ENCODE measurements at places on chromosomes 16 and 17. TPM values are rescaled to one million over a fixed set of nuclear protein-coding genes. Genes with fewer than 3 reads are reported as not detected.

DNA sequence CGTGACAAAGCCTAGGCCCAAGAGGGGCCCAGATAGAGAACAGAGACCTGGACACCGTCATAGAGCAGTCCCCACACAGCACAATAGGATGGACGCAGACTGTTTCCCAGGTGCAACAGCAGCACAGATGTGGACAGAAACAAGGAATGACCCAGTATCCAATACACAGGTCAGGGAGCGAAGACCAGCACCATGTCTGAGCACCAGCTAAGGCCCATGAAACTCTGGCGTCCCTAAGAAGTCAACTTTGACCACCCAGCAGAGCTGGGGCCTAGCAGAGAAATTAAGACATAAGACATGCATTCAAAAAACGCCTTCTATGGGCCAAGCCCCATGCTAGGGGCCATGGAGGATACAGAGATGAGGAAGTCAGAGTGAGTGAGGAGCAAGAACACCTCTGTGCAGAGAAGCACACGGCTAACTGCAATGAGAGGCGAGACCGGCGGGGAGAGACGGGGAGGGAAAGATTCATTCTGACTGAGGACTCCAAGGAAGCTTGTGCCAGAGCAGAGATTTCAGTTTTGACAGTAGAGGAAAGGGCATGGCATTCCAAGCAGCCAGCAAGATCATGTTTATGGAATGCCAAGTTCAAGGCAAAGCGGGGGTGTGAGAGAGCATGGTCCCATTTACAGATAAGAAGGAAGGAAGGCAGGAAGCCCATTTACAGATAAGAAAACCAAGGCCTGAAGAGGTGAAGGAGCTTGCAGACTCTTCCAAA is 50.8 kb downstream of the PITPNM3 start:
- no peak for DNase-seq
- H3K27me3 ChIP-seq, result no peaks in the 10 kb centered on the region
- H3K4me3 ChIP-seq, result no peak overlapping the region

GRCh38 chr16:7182510-7183109 is 150.0 kb upstream of the RBFOX1 start:
- H3K4me1 ChIP-seq, result no peaks in the 10 kb centered on the region
- no peaks in the 10 kb centered on the region for H3K36me3 ChIP-seq
- DNase-seq, result no peak
- no peak overlapping the region for H3K4me3 ChIP-seq
- no peaks in the 10 kb centered on the region for H3K27me3 ChIP-seq
- H3K27ac ChIP-seq, result no peak overlapping the region

- H3K4me1 ChIP-seq, result peaks cover 82% of the 10 kb centered on the region
- H3K27me3 ChIP-seq, result no peaks in the 10 kb centered on the region
- DNase-seq, result no peak
- peak overlapping the region; percentile 67 for H3K27ac ChIP-seq
- H3K36me3 ChIP-seq, result no peaks in the 10 kb centered on the region
These were observed 39.2 kb downstream of the KSR1 start for GRCh38 chr17:27495460-27495859.

- no peak overlapping the region for H3K27ac ChIP-seq
- no peak for DNase-seq
- H3K4me3 ChIP-seq, result no peak overlapping the region
These were observed 12.7 kb upstream of the ANKFY1 start for GRCh38 chr17:4276514-4276913.

- no peak overlapping the region for H3K4me3 ChIP-seq
- H3K4me1 ChIP-seq, result peaks cover 16% of the 10 kb centered on the region
- H3K27ac ChIP-seq, result no peak overlapping the region
These were observed 3.7 kb downstream of the TEPSIN start for GRCh38 chr17:81234940-81235821.

GRCh38 chr17:68443972-68444464 is 13.3 kb downstream of the WIPI1 start:
- no peaks in the 10 kb centered on the region for H3K27me3 ChIP-seq
- peak overlapping the region; percentile 39 for H3K27ac ChIP-seq
- H3K36me3 ChIP-seq, result peaks cover under 1% of the 10 kb centered on the region

DNA sequence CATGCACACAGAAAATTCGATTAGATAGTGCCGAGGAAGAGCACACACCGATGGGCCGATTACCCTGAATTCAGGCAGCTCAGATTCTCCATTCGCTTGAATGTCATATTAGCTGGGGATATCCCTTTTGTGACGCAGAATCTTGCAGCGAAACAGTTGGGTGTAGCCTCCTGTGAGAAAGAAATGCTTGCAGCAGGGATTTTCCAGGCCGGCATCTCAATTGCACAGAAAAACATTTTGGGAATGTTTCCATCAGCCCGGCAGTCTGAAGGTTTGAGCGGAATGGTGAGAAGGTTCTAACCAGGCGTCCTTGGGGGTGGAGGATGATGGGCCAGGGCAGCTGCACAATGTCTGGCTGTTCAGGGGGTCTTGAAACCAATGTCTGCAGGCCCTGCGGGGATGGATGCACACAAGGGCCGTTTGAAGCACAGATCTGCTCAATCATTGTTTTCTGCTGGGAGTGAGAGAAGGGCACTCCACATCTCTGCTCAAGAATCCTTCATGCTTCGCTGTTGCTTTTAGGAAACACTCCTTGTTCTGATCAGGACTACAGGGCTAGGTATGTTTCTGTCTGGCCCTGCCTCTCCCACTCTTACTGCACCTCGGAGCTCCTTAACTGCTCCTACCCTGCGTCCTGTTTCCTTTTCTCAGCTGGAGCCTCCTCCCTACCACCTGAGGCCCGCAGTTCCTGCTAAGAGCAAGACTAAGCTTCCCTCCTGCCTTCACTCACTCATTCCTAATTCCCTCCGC is 94.6 kb downstream of the CMIP start:
- H3K36me3 ChIP-seq, result no peaks in the 10 kb centered on the region
- no peaks in the 10 kb centered on the region for H3K4me1 ChIP-seq
- H3K27me3 ChIP-seq, result no peaks in the 10 kb centered on the region
- DNase-seq, result no peak
- no peak overlapping the region for H3K27ac ChIP-seq

DNA sequence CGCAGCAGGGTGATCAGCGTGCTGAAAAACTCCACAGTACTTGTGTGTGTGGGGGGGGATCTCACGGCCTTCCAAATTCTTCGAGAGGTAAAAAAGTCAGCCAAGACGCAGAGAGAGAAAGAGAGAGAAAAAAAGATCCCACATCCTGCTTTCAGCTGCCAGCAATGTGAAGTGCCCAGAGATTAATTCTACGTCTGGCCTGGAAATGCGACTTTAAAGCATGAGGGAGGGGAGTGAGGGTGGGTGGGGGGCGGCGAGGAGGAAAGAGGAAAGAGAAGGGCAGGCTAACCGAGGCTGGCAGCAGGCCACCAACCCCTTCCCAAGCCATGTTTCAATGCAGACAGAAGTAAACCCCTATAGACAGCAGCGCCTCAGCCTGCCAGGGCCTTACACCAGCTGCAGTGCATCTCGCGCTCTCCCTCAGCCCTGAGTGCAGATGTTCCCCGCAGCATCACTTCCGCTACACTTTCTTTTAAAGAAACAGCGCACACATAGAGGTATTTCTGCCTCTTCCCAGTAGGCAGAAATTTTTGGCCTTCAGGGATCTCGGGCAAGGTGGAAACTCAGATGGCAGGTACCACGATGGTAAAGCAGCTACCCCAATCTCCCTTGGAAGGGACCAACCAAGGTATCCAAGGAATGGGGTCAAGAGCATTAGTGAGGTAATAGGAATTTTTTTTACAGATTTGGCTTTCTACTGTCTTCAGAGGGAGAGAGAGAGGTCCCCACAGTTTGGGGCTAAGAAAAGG is 87.8 kb downstream of the SMG6 start:
- no peak overlapping the region for H3K4me3 ChIP-seq
- no peaks in the 10 kb centered on the region for H3K27me3 ChIP-seq
- peak; percentile 47 for DNase-seq
- peaks cover 66% of the 10 kb centered on the region for H3K4me1 ChIP-seq

- no peak for DNase-seq
- H3K4me1 ChIP-seq, result no peaks in the 10 kb centered on the region
- H3K36me3 ChIP-seq, result no peaks in the 10 kb centered on the region
- H3K4me3 ChIP-seq, result no peak overlapping the region
- H3K27ac ChIP-seq, result no peak overlapping the region
These were observed 12.4 kb downstream of the TEX14 start for GRCh38 chr17:58679263-58680037.

GRCh38 chr16:4261557-4262172 is 11.2 kb downstream of the TFAP4 start:
- DNase-seq, result no peak
- no peak overlapping the region for H3K27ac ChIP-seq
- no peaks in the 10 kb centered on the region for H3K27me3 ChIP-seq
- H3K36me3 ChIP-seq, result peaks cover 52% of the 10 kb centered on the region
- no peaks in the 10 kb centered on the region for H3K4me1 ChIP-seq

GRCh38 chr17:63423963-63424362 is 22.1 kb downstream of the CYB561 start:
- H3K4me1 ChIP-seq, result no peaks in the 10 kb centered on the region
- H3K27ac ChIP-seq, result peak overlapping the region; percentile 53
- no peak overlapping the region for H3K4me3 ChIP-seq
- H3K36me3 ChIP-seq, result no peaks in the 10 kb centered on the region
- no peaks in the 10 kb centered on the region for H3K27me3 ChIP-seq

- H3K36me3 ChIP-seq, result no peaks in the 10 kb centered on the region
- H3K4me1 ChIP-seq, result no peaks in the 10 kb centered on the region
- DNase-seq, result no peak
- no peak overlapping the region for H3K27ac ChIP-seq
These were observed 41.5 kb downstream of the NF1 start for GRCh38 chr17:31136319-31136718.

GRCh38 chr17:49971848-49972485 is 3.0 kb downstream of the DLX4 start:
- peaks cover 8% of the 10 kb centered on the region for H3K27me3 ChIP-seq
- no peaks in the 10 kb centered on the region for H3K36me3 ChIP-seq
- H3K4me1 ChIP-seq, result no peaks in the 10 kb centered on the region

- peak overlapping the region; percentile 77 for H3K27ac ChIP-seq
- H3K4me3 ChIP-seq, result no peak overlapping the region
- H3K4me1 ChIP-seq, result peaks cover 51% of the 10 kb centered on the region
- peaks cover 58% of the 10 kb centered on the region for H3K36me3 ChIP-seq
- no peaks in the 10 kb centered on the region for H3K27me3 ChIP-seq
These were observed 16.7 kb downstream of the DNAJC7 start for GRCh38 chr17:42000413-42001133.

DNA sequence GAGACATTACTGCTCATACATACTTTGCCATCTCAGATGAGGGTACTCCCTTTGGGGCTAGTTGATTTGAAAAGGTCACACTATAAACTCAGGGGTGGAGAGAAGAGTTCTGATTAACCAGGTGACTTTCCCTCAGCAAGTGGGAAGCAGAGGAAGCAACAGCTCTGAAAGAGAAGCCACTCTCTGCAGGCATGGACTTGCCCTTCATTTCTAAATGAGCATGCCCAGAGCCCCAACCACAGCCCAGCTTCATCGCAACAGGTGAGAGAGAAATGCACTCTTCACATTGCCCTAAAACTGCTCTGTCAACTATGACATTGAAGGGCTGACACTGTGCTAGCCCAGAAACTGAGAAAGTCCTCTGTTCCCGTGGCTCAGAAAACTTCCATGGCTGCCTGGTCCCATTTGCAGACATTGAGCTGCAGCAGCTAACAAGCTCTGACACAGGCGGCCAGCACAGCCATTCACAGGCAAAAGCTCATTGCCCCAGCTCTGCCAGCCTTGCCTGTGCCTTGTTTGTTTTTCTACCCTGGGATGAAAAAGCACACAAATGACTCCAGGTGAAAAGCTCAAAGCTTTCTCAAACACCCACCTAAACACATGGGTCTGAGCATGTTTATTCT is 419.8 kb upstream of the DYNLRB2 start:
- no peaks in the 10 kb centered on the region for H3K27me3 ChIP-seq
- no peak overlapping the region for H3K27ac ChIP-seq
- no peak for DNase-seq
- peaks cover 16% of the 10 kb centered on the region for H3K4me1 ChIP-seq

The IRX6 gene
- total RNA-seq, result 1.5 TPM

The CDRT15 gene
- not detected for total RNA-seq

The KRT39 gene
- total RNA-seq, result not detected

The ASIC2 gene
- total RNA-seq, result 1.5 TPM

The ZSCAN10 gene
- not detected for total RNA-seq

The KLHL10 gene
- not detected for total RNA-seq

Data from tibial nerve (tissue), 4 donors.